ENCODE measurements at places on chromosomes 13 and 19. TPM values are rescaled to one million over a fixed set of nuclear protein-coding genes. Genes with fewer than 3 reads are reported as not detected.

Gene LILRB1
- not detected for total RNA-seq

Gene CYSLTR2
- 3.1 TPM for total RNA-seq

Gene PIBF1
- total RNA-seq, result 32.0 TPM

Gene ADAMTS10
- 15.3 TPM for total RNA-seq

Gene TTYH1
- total RNA-seq, result 1.2 TPM

Gene OVOL3
- total RNA-seq, result not detected

Gene SLC1A6
- not detected for total RNA-seq

Gene ZNF728
- not detected for total RNA-seq

Measured in activated CD4-positive, alpha-beta T cell treated with anti-CD3 and anti-CD28 coated beads, Interleukin-2, amount 10 ng/mL, durations not matched to agents 7 days and 5 days (primary cell).